NCI-H1417 treated with DMSO at 0.1 percent for 48 hours (cell line): ENCODE measurements at places on chromosomes 1 and 21.

DNA sequence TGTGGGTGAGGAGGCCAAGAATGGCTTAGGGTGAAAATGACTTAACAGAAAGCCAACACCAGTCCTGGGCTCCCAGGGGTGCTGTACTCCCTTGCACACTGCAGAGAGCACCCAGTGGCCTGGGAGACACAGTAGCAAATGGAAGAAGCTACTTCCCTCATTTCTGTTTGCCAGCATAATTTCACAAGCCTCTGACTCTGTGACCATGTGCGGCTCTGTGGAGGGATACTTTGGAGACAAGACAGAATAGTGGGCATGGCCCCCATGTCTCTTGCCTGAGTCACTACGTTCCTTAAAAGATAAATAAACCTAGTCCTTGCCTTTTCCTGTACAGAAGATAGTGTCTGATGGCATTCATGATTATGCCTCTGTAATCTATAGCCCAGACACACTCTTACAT is 38.1 kb downstream of the TRIM62 start:
- DNase-seq: no peak

DNA sequence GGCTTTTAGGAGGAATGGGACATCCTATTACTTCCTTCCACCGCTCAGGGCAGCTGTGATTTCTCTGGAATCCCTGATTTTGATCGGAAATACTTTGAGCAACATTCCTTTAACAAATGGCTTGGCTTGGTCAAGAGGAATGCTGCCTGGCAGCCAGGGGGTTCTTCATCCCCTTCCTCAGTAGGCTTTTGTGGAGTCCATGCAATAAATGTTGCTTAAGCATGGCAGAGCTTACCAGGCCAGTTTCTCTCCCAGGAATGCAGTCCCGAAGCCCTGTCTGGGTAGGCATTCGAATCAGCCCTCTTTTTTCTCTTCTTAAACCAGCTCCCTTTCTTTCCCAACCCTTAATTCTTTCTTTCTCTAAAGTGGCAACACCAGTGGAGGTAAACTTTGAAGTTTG is 177.1 kb upstream of the KIAA0040 start:
- no peak for DNase-seq

GRCh38 chr1:23931491-23931880 is 18.3 kb upstream of the CNR2 start:
- no peak for DNase-seq

- DNase-seq: no peak
Observed at GRCh38 chr1:118987468-118988185, 516 bp downstream of the TBX15 start.
